ENCODE measurements at places on chromosomes 6 and 20.

- DNase-seq: no peak
Measured at GRCh38 chr6:71766796-71767195, 119.6 kb upstream of the RIMS1 start.

GRCh38 chr6:169159331-169159730 is 94.3 kb downstream of the THBS2 start:
- no peak for DNase-seq

GRCh38 chr6:44833248-44833647 is 445.7 kb downstream of the CDC5L start:
- DNase-seq: no peak

DNA sequence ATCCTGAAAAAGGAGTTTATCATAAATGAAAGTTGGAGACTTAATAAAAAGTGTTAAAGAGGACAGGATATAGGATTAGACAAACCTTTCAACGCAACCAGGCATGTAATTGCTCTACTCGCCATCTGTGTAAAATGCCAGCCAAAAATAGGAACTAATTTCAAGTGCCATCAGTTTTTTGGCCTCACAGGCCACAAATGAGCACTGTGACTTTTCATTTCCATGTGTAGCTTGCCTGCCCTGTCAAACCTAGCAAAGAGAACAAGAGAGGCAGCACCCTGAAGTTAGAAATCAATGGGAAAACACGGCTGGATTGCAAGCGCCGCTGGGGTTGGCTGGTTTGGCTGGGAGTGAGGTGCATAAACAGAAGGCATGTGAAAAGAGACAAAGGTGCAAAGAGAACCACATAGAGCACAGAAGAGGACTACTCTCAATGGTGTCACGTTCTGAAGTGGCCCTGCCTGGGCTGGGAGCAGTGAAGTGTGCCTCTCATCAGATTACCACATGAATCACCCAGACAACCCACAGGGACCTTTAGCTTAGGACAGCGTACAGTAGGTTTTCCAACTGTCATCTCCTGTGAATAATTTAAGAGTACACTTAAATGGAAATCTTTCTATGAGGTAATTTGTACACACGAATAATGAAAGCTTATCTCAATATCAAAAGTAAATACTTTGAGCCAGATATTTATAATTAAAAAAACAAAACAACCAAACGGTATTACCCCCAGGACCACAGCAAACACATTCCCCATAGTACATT is 78.0 kb upstream of the NHSL1 start:
- DNase-seq: no peak

DNA sequence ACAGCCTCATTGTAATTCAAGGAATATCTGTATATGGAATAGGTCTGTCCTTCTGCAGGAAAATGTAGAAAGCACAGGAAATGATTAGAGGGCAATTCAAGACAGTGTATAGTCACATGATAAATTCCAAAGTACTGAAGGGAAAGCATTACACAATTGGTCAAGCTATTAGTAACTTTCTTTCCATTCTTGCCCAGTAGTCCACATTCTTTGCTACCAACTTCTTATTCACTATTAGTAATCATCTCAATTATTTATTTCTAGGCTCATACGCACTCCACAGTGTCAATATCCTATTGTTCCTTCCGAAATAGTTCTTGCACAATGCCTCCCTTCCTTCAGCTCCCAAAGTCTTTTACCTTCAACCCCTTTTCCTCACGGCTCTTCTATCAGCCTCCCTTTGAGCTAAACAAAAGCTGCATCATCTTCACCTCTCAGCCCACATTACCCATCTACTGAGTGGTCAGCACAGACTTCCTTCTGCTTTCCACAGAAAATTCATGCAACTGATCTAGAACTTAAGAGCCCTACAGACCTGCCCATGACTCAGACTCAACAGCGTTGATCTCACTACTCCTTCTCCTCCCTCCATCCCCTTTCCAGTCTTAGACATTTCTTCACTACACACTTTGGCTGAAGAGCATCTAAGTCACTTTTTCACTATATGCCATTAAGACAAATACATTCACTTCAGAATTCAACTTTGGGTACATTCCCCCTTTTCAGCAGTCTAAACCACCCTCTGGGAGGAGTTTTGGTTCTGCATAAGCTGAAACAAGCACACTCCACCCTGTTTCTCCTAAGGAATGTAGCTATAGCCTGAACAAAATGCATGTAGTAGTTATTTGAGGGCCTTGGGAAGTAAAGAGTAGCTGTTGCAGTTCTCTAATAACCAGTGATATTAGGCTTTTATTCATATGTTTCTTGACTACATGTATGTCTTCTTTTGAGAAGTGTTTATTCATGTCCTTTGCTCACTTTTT is 157.9 kb downstream of the KIF16B start:
- DNase-seq: no peak

DNA sequence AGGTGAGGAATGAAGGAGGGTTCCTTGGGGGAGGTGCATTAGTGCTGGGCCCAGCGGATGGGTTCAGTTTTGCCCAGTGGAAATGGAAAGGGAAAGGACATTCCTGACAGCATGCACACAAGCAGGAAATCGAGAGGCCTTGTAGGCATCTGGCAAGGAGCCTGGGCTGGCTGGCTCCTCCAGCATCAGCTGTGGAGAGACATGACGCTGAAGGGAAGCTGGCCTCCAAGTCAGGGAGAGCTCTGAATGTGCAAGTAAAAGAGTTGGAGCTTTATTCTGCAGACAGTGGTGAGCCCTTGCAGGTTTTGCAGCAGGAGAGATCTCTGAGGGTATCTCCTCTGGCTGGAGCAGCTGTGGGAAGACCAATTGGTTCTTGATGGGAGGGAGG is 154.3 kb downstream of the MRPL14 start:
- DNase-seq: peak; percentile 22

DNA sequence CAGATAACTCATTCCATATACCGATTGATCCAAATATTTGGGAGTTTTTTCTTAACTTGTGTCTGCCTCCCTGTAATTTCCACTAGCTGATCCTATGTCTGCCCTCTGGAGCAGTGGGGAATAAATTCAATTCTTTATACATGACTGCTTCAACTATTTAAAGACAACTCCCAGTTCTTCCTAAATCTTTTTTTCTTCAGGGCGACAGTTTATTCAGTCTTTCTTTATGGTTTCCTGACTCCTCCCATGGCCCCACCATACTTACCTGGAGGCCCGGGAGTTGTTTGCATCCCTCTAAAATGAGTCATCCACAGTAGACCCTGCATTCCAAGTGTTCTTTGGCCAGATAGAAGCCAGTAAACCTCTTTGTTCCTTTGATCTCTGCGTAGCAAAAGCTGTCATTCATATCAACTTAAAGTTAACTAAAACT is 73.6 kb downstream of the LCA5 start:
- DNase-seq: no peak

- no peak for DNase-seq
Measured at GRCh38 chr20:6622041-6622440, 145.4 kb upstream of the BMP2 start.

DNA sequence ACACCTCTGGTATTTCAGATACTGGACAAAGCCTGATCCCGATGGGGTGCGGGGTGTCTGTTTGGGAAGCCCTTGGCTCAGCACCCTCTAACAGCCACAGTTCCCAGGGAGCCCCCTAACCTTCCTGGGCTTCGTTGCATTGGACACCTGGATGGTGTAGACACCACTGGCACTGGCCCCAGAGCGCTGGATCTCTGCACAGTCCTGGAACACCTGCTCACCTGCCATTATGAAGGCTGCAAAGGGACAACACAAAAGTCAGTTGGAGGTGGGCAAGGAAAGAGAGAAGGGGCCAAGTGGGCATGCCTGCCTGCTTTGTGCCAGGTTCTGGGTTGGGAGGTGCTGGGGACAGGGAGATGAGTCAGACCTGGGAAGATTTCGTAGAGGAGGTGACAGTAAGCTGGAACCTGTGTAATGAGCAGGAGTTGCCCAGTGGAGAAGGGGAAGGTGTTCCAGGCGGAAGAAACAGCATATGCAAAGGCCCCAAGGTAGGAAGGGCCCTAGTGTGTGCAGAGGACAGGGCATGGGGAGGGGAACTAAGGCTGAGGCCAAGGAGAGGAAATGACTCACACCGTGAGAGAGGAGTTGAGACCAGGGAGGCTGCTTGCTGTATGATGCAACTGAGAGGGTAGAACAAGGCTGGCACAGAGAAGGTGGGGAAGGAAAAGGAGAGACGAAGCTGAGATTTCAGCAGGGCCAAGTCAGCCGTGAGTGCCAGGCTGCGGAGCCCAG is 34.9 kb downstream of the ANGPT4 start:
- no peak for DNase-seq

- no peak for DNase-seq
Measured at GRCh38 chr20:59988141-59988540, 29.9 kb downstream of the CDH26 start.

DNA sequence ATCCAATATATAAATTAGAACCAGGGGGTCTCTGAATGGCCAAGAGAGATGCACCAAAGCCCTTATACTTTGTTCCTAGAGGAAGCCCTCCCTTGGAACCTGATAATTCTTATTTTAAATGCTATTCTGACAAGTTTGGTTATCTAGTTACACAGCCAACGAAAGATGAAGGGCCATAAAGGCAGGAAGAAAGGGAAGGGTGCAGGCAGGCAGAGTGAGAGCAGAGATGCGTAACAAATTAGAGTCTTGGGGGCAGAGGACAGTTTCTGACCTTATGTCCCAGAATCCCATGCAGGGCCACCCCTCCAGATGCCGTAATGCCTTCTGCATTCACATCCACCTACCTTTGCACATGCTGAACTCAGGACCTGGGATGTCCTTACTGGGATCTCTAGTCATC is 344.6 kb upstream of the ARID1B start:
- DNase-seq: no peak

DNA sequence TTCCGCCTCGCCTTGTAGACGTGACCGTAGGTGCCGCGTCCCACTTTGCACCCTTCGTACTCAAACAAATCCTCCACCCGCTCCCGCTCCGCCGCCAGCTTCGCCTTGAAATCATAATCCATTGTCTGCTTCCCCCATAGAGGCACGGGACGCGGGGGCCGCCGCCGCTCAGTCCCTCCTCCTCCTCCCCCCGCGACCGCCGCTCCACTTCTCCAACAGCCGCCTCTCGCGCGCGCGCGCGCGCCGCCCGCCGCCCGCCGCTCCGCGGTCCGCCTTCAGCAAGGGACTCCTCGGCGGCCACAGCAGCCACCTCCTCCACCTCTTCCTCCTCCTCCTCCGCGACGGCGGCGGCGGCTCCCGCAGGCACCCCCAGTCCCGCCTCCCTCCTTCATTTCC is 256 bp downstream of the CDK19 start:
- DNase-seq: no peak

DNA sequence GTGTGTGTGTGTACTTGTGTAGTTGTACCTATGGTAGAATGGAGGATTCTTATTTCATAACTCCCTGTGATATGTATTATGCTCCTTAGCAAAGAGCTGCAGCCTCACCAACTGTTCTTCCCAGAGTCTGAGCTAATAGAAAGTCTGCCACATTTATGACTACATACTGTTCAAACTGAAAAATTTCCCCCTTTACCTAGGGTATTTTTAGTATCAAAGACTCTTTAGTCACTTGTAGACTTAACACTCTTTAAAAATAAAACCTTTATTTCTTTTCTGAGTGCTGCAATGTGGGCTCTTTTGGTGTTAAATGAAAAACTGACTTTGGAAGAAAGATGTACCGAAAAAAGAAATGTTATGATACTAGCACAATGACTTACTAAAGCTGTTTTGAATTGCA is 39.6 kb upstream of the HS3ST5 start:
- DNase-seq: no peak

GRCh38 chr6:21749754-21750153 is 156.2 kb downstream of the SOX4 start:
- DNase-seq: no peak

DNA sequence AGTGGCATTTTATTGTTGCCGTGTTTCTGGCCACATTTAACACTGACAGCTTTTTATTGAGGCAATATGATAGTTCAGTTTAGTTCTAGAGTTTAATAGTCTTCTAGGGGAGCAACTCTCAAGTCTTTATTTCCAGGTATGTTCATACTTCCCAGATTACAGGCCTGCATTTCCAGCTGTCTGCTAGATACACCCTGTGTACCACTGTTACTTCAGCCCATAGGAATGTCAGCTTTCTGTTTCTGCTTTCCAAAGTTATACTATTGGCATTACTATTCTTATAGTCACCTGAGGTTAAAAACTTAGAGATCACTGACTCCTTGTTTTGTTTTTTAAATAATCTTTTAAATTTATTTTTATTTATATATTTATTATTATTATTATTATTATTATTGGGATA is 7.6 kb downstream of the ZNF451 start:
- DNase-seq: no peak

DNA sequence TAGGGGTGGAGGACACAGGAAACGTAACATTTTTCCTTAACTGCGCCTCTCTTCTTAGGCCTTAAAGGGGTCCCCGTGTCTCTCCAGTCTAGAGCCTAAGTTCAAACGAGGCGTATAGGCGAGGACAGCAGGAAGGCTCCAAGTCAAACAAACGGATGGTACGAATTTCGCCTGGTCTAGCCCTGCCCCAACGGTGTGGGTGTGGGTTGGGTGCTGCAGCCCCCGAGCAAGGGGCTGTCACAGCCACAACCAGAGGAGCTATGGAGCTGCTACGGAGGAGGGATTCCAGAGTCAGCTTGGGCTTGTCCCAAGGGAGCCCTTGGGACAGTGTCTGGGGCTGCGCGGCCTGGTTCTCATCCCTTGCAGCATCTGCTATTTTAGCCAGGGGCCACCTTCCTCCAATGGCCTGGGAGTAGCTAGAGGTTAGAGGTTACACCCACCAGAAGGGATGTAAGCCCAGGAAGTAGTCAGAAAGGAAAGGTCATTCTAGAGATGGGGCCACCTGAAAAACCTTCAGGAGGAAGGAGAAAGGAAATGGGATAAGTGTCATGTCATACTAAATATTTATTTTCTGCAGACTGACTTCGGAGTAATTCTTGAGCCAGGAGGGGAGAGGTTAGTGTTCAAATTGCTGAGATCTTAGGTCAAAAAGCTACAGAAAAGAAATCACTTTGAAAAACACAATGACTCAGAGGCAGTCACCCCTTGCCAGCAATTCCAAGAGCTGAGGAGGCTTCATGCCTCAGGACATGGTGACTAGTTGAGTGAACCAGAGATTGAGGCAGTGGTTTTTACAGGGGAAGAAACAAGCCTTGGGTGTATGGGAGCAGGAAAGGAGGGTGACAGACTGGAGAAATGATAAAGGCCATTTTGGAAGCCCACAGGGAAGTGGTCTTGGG is 21.7 kb downstream of the VPS52 start:
- peak; percentile 31 for DNase-seq

- no peak for DNase-seq
Measured at GRCh38 chr6:142906945-142907470, 38.0 kb downstream of the HIVEP2 start.

- DNase-seq: peak; percentile 75
Measured at GRCh38 chr20:58818586-58819285, 32.0 kb downstream of the GNAS-AS1 start.

DNA sequence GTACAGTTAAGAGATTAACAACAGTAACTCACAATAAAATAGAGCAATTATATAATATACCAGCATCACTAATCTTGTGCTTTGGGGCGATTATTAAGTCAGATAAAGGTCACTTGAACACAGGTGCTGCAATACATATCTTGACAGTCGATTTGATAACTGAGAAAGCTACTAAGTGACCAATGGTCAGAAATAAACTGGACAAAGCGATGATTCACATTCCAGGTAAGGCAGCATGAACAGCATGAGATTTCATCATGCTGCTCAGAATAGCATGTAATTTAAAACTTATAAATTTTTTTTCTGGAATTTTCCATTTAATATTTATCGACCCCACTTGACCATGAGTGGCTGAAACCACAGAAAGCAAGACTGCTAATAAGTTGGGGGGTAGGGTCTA is 15.9 kb upstream of the ADGRF5 start:
- no peak for DNase-seq

Data from activated effector memory CD4-positive, alpha-beta T cell treated with anti-CD3 and anti-CD28 coated beads, Interleukin-2, amount 50 U/mL, for 16 hours (primary cell).